ENCODE measurements at places on chromosomes 1 and 21.

DNA sequence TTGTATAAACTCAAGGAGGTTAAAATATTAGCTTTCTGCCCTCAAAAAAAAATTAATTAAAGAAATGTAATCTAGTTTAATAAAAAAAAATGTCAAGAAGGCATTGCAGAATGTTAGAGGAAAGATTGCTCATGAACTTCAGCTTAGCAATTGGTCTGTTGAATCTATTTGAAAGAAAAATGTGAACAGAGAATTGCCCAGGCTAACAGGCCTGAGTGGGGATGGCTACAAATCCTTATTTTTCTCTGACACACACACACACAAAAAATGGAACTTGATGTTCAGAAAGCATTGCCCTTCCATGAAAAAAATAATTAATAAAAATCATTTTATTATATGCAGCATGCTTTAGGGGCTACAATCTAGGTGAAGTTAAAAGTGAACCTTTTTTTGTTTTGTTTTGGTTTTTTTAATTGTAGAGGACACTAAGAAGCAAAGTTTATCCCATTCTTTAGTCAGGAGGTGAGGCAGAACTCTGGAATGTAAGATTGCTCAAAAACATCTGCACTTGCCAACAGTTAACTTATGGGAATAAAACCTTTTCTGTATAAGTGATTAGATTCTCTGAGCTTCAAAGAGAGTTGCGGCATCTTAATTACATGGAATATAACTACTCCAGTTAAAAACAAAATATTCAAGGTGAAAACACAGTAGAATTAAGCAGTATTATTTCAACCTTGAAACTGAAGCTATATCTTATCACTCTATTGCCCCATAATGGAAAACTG lies 658.5 kb upstream of the ADGRL2 start:
- H3K27ac ChIP-seq: no peak overlapping the region
- no peaks in the 10 kb centered on the region for H3K4me1 ChIP-seq
- DNase-seq: no peak
- H3K27me3 ChIP-seq: no peaks in the 10 kb centered on the region
- no peaks in the 10 kb centered on the region for H3K36me3 ChIP-seq

- H3K4me1 ChIP-seq: no peaks in the 10 kb centered on the region
- no peak for DNase-seq
- no peaks in the 10 kb centered on the region for H3K36me3 ChIP-seq
- H3K27ac ChIP-seq: no peak overlapping the region
- no peak overlapping the region for H3K4me3 ChIP-seq
Observed at GRCh38 chr1:1425426-1425752, 4.3 kb upstream of the ANKRD65 start.

GRCh38 chr21:18318156-18318555 lies 73.5 kb downstream of the CHODL start:
- no peaks in the 10 kb centered on the region for H3K27me3 ChIP-seq
- H3K4me1 ChIP-seq: no peaks in the 10 kb centered on the region
- no peak overlapping the region for H3K27ac ChIP-seq
- no peak overlapping the region for H3K4me3 ChIP-seq
- DNase-seq: no peak

- no peaks in the 10 kb centered on the region for H3K27me3 ChIP-seq
- DNase-seq: no peak
- H3K27ac ChIP-seq: no peak overlapping the region
Observed at GRCh38 chr1:153355445-153356071, 2.1 kb upstream of the S100A9 start.
